Colonic mucosa (tissue), 4 donors: ENCODE measurements at places on chromosomes 4 and X.

GRCh38 chrX:39755143-39756032, 342.4 kb downstream of the BCOR start:
- DNase-seq: peak; percentile 83

- DNase-seq: no peak
Measured at GRCh38 chr4:147447786-147448185, 33.1 kb upstream of the EDNRA start.

DNA sequence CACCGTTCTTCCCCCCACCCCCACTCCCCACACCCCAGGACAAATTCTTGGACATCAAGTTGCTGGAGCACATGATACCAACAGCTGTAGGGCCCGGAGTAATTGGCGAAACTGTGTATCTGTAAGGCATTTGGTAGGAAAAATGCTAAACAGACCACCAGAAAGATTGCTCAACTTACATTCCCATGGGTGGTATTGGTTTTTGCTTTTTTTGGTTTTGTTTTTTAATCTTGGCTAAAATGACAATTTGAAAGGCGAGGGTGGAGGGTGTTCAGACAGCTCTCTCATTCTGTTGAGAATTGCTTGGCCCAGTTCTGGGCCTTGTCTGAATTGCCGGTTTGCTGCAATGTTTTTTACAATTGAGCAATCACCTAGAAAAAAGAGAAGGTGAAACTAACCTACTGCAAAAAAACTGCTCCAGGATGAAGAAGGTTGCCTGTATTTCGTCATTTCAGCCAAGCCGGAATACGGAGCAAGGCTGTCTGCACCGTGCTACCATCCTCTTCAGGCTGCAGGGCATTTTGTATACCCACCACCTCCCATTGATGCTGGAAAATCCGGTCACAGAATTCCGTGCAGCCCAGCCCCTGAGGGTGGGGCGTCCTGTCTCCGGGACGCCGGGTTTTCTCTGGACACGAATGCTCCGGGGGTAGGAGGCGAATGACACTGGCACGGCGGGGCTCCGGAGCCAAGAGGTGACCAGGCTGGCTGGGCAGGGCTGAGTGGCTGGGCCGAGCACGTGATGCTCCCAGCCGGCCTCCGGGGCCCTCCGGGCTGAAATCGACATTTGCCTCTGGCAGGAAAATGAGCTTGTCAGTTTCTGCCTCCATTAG, at the start of gene CLCN4:
Gene CLCN4 (plus strand): TSS at position 777 of the 833 bp plus-strand sequence. CDS start 28,058 bp downstream, outside the sequence.
- peak; percentile 36 for DNase-seq

GRCh38 chrX:30935985-30936384, 46.9 kb upstream of the TAB3 start:
- peak; percentile 31 for DNase-seq

DNA sequence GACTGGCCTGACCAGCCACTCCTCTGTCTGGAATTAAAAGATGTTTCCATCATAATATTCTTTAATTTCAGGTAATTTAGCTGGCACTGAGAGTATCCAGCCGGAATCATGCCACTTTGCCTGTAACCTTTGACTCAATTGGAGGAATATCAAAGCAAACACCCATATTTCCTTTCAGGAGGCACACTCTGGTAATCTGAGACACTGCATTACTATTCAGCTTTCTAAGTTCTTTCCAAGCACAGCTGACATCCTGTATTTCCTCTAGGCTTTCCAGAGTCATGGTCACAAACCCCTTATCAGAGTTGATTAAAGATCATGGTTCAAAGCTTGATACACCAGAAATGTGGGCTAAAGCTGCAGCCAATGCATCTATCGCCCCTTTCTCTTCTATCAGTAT, 29.3 kb downstream of the INTS12 start:
- peak; percentile 24 for DNase-seq

DNA sequence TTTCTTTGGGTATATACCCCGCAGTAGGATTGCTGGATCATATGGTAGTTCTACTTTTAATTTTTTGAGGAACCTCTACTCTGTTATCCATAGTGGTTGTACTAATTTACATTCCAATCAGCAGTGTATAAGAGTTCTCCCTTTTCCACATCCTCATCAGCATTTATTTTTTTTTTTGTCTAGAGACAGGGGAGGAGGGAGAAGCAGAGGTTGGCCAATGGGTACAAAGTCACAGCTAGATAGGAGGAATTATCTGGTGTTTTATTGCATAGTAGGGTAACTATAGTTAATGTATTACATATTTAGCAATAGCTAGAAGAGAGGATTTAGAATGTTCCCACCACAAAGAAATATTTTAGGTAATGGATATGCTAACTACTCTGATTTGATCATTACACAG, 107.4 kb downstream of the TSPAN7 start:
- DNase-seq: no peak

- DNase-seq: no peak
Measured at GRCh38 chrX:124030520-124030919, 69.0 kb downstream of the STAG2 start.

GRCh38 chr4:54937501-54937900, 187.9 kb downstream of the KDR start:
- DNase-seq: no peak

DNA sequence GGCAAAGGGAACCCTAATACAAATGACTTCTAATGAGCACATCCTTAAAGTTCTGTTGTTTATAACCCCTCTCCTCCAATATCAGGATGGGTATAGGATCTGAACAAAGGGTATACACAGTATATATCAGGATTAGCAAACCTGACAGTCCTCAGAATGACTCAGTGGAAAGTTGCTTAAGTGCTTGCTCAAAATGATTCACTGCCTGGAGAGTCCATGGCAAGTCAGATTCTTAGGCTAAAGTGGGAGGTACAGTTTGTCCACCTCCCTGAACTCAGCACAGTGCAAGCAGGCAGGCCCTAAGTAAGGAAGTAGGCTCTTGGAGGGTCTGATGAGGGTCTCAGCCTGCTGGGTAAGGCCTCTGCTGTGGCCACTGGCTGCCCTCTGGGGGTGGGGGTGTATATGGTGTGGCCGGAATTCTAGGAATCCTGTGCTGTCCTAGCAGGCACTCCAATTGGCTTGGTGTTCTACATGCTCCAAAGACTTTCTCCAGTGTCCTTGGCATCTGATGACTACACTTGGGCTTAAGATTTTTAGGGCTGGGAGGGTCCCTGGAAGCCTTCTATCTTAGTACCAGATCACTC, 54.3 kb downstream of the CHRDL1 start:
- DNase-seq: no peak

- no peak for DNase-seq
Measured at GRCh38 chrX:150086371-150086770, 148.1 kb upstream of the EOLA2 start.

DNA sequence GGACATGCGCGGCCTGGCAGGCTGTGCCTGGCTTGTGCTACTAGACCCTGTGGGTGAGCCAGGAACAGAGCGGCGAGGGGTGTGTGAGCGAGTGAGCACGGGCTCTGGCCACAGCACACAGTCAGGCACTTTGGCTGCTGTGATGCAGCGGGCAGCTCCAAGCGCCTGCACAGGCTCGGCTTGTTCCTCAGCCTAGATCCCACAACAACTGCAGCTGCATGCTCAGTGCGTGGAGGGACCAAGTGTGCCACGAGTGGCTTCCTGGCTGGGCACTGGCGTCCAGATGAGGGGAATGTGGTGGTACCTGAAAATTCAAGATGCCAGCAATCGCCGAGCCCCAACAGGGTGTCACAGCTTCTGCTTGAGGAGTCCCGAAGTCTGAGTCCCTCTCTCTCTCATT, 1056.6 kb downstream of the RAPGEF2 start:
- DNase-seq: no peak
